Activated CD8-positive, alpha-beta T cell treated with anti-CD3 and anti-CD28 coated beads for 36 hours (primary cell): ENCODE measurements at places on chromosomes 6 and 20. TPM values are rescaled to one million over a fixed set of nuclear protein-coding genes. Genes with fewer than 3 reads are reported as not detected.

The ZNF133 gene
- total RNA-seq: 8.0 TPM

The FOXO3 gene
- total RNA-seq: 9.0 TPM

The HLA-DQB2 gene
- not detected for total RNA-seq

The MROH8 gene
- 2.1 TPM for total RNA-seq

The BMP2 gene
- total RNA-seq: not detected

The CLVS2 gene
- not detected for total RNA-seq

The ADGRF5 gene
- total RNA-seq: not detected

The ASCC3 gene
- 50.2 TPM for total RNA-seq

DNA sequence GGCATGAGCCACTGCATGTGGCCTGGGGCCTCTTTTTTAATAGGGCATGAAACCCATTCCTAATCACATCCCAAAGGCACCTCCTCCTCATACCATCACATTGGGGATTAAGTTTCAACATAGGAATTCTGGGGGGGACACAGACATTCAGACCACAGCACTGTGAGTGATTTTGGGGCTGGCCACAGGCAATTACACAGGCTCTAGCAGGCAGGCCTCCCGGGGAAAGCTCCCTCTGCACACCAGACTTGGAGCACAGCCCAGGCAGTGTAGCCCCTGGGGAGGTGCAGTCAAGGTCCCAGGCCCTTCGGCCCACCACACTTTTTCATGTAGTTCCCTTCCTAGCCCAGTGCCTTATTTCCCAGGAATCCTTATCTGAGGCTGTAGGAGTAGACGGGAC lies 5.5 kb downstream of the SFT2D1 start:
- peaks cover 35% of the 10 kb centered on the region for H3K36me3 ChIP-seq
- no peak overlapping the region for H3K27ac ChIP-seq
- H3K4me3 ChIP-seq: no peak overlapping the region
- DNase-seq: no peak

GRCh38 chr6:125220712-125221111 lies 67.1 kb downstream of the TPD52L1 start:
- no peaks in the 10 kb centered on the region for H3K4me1 ChIP-seq
- DNase-seq: no peak
- no peak overlapping the region for H3K27ac ChIP-seq
- no peaks in the 10 kb centered on the region for H3K36me3 ChIP-seq
- no peak overlapping the region for H3K4me3 ChIP-seq

GRCh38 chr6:108492131-108492766 lies 68.5 kb upstream of the FOXO3 start:
- DNase-seq: no peak
- H3K4me3 ChIP-seq: no peak overlapping the region

DNA sequence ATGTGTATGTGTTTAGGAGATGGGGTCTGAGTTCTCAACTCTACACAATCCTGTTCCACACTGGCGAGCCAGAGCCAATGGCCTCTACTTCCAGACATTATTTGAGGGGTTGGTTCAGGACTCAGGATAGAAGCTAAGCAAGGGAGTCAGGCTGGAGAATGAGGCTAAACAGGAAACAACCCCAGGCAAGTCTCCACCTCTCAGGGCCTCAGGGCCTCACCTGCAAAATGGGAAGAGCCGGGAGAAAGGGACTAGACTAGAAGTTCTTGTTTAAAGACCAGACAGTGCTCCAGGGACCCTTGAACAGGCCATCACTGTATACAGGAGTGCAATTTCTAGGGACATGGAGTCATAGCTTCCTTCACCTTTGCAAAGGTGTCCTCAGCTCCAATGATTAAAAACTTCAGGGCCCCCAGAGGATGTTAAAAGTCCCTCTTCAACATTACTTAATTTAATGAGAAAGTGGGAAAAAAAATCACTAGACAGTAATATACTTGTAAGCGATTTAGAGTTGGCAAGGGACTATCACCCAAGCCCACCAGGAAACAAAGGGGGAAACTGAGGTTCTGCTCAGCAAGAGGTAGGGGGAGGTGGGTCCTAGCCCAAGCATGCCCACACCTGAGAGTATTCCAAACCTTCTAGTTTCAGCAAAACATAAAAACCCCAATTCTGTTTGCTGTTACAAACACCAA lies 41.7 kb downstream of the ZMYND8 start:
- DNase-seq: no peak
- H3K27ac ChIP-seq: peak overlapping the region; percentile 52
- no peak overlapping the region for H3K4me3 ChIP-seq
- peaks cover 24% of the 10 kb centered on the region for H3K36me3 ChIP-seq
- H3K4me1 ChIP-seq: peaks cover 53% of the 10 kb centered on the region

GRCh38 chr20:24768713-24769601 lies 180.1 kb upstream of the CST7 start:
- peaks cover 6% of the 10 kb centered on the region for H3K4me1 ChIP-seq
- DNase-seq: no peak
- no peak overlapping the region for H3K27ac ChIP-seq
- no peak overlapping the region for H3K4me3 ChIP-seq
- H3K27me3 ChIP-seq: peaks cover 9% of the 10 kb centered on the region

DNA sequence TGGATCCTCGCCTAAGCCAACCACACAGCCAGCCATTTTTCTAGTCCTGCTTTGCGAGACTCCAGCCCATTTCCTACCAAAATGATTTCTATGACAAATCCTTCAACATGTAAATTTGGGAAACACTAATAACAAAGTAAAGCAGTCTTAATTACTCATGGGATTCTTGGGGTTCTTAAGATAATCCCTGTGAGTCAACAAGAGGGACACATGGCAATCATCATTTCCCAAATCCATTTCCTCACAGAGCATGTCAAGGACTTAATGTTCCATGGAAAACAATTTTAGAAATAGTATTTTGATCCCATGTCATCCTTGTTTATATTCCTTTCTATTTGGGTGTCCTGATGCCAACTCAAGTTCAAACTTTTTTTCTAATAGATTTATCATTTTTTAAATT lies 322.7 kb upstream of the NOX3 start:
- H3K27ac ChIP-seq: no peak overlapping the region
- H3K4me3 ChIP-seq: no peak overlapping the region
- no peak for DNase-seq
- peaks cover 1% of the 10 kb centered on the region for H3K27me3 ChIP-seq
- H3K36me3 ChIP-seq: no peaks in the 10 kb centered on the region
- no peaks in the 10 kb centered on the region for H3K4me1 ChIP-seq

- no peaks in the 10 kb centered on the region for H3K4me1 ChIP-seq
- H3K36me3 ChIP-seq: no peaks in the 10 kb centered on the region
- no peak for DNase-seq
- H3K27me3 ChIP-seq: no peaks in the 10 kb centered on the region
- no peak overlapping the region for H3K4me3 ChIP-seq
These were observed 708.3 kb downstream of the HDGFL1 start for GRCh38 chr6:23277521-23278179.

DNA sequence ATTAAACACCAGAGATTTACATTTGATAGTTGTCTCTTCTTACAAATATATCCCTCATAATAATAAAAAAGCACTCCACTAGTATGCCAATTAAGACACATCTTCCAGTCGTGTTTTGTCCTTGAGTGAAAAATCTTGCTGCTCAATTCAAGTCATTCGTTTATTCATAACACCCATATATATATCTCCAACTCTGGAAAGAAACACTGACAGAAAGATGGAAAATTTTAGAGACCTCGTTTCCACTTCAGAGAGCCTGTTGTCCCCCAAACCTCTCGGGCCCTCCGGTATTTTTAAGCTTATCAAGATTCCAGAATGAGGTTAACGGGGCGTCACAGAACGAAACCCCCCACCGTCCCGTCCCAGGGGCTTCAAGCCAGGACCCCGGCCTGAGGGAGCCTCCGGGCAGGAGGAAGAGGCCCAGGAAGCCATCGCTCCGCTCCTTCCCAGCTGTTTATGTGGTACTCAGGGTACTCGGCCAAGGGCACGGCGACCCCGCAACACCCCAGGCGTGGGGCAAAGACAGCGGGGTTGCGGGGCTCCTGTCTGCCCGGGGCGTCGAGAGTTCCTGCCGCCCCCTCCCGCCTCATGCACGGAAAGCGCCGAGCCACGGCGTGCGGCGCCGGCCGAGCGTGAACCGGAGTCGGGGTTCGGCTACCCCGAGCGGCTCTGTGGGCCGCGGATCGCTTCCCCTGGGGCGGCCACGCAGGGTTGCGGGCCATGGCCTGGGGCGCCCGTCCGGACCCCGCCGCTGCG lies 623 bp upstream of the SNX9 start:
- peaks cover 23% of the 10 kb centered on the region for H3K36me3 ChIP-seq
- peaks cover 3% of the 10 kb centered on the region for H3K27me3 ChIP-seq
- peak overlapping the region; percentile 83 for H3K27ac ChIP-seq
- DNase-seq: no peak
- peaks cover 30% of the 10 kb centered on the region for H3K4me1 ChIP-seq
- H3K4me3 ChIP-seq: peak overlapping the region; percentile 70

DNA sequence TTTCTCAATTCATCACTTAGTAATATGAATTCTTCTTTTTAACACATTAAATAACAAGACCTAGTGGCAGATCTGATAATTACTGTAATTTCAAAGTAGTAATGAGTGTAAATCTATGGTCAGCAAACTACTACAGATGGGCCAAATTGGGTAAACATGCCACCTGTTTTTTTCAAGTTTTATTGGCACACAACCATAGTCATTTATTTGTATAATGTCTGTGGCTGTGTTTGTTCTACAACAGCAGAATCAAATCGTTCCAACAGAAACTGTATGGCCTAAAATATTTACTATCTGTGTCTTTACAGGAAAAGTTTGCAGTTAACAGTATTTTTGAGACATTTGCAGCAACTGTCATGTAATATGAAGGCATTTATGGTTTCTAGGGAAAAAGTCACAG lies 86.1 kb upstream of the EYA2 start:
- H3K4me1 ChIP-seq: no peaks in the 10 kb centered on the region
- H3K27ac ChIP-seq: no peak overlapping the region
- no peak overlapping the region for H3K4me3 ChIP-seq
- DNase-seq: no peak

- no peaks in the 10 kb centered on the region for H3K4me1 ChIP-seq
- H3K27me3 ChIP-seq: no peaks in the 10 kb centered on the region
- H3K4me3 ChIP-seq: no peak overlapping the region
- no peak overlapping the region for H3K27ac ChIP-seq
These were observed 573.5 kb downstream of the CD109 start for GRCh38 chr6:74269600-74269858.

- H3K4me3 ChIP-seq: no peak overlapping the region
- no peak overlapping the region for H3K27ac ChIP-seq
- peaks cover 18% of the 10 kb centered on the region for H3K4me1 ChIP-seq
- no peak for DNase-seq
- peaks cover 52% of the 10 kb centered on the region for H3K27me3 ChIP-seq
These were observed 1.9 kb upstream of the AFDN start for GRCh38 chr6:167824591-167825331.

DNA sequence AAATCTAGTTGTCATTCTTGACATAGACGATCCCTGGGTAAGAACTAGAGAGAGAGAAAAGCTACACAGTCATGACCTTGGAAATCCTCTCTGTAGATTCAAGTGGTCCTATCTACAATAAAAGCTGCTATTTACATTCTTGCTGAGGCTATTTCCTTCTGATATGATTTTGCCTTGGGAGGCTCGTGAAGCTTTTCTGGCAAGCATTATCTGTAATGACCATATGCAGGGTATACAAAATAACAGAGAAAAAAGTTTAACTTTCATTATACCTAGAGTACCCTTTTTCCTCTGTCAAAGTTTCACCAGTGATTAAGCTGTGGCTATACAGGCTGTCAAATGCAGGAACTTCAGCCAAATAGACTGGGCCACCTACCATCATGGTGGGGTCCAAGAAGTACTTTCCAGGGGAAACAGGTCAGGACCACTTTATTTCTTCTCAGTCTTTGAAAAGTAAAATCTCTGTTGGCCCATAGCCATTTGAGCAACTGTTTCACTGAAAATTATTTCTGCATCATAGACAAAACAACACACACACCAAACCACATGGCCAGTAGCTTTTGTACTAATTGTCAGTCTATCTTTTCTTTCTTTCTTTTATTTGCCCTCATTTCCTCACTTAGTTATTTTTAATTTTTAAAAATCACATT lies 677.0 kb upstream of the ID4 start:
- H3K4me3 ChIP-seq: no peak overlapping the region
- H3K36me3 ChIP-seq: no peaks in the 10 kb centered on the region
- H3K27ac ChIP-seq: no peak overlapping the region
- H3K27me3 ChIP-seq: no peaks in the 10 kb centered on the region
- no peak for DNase-seq
- H3K4me1 ChIP-seq: no peaks in the 10 kb centered on the region

GRCh38 chr6:15653581-15653980 lies 9.2 kb downstream of the DTNBP1 start:
- DNase-seq: no peak
- H3K27me3 ChIP-seq: no peaks in the 10 kb centered on the region
- H3K4me3 ChIP-seq: no peak overlapping the region
- no peak overlapping the region for H3K27ac ChIP-seq

DNA sequence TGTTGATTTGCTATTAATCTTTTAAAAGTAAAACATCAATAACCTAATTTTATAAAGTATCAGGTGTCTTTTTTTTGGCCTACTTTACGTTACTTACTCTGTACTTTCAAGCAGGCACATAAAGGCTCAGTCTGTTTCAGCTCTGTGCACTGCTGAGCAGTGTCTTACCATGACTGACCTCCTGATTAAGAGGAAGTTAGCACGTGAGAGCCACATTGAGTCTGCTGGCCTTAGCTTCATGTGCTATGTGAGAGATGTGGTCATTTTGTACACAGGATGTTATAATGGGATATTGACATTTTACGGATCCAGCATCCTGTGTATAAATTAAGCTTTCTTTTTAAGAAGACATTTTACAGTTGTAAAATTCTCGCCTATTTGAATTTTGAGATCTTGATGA lies 31.9 kb downstream of the ARID1B start:
- no peak for DNase-seq
- H3K36me3 ChIP-seq: peaks cover 24% of the 10 kb centered on the region
- H3K4me1 ChIP-seq: peaks cover 79% of the 10 kb centered on the region
- no peaks in the 10 kb centered on the region for H3K27me3 ChIP-seq
- H3K27ac ChIP-seq: peak overlapping the region; percentile 25
- peak overlapping the region; percentile 3 for H3K4me3 ChIP-seq

- no peak overlapping the region for H3K27ac ChIP-seq
- no peak for DNase-seq
- peaks cover 12% of the 10 kb centered on the region for H3K27me3 ChIP-seq
- no peaks in the 10 kb centered on the region for H3K4me1 ChIP-seq
- no peak overlapping the region for H3K4me3 ChIP-seq
These were observed 33.2 kb downstream of the BEND6 start for GRCh38 chr6:56988145-56988544.

DNA sequence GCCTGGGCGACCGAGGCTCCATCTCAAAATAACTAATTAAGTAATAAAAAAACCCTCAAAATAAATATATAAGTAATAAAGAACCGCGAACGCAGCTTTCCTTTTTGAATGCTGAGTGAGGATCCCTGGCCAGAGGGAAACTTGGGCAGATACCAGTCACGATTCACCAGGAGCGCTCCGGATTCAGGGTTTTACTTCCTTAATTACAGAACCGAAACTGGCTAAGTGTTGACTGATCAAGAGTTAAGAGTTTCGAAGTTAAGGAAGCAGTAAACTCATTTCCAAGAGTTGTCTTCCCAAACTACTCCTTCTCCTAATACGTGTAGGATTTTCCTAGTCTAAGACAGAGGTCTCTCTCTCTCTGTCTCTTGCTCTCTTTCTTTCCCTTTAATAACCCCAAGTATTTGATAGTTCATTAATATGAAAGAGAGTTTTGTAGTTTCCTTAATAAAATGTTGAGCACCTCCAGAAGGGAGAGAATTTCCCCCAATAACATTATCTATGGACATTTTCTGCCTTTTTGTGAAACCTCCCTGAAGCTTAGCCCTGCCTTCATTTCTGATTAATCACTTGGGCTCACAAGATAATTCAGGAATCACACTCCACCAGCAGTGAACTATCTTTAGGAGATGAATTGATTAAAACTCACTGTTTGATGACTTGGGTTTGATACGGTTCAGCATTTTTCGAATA lies 61.4 kb upstream of the ZNF217 start:
- peak overlapping the region; percentile 52 for H3K27ac ChIP-seq
- DNase-seq: no peak
- H3K36me3 ChIP-seq: no peaks in the 10 kb centered on the region
- no peak overlapping the region for H3K4me3 ChIP-seq
- peaks cover 60% of the 10 kb centered on the region for H3K4me1 ChIP-seq
